GM03348 (cell line): ENCODE measurements at places on chromosomes 6 and 20.

DNA sequence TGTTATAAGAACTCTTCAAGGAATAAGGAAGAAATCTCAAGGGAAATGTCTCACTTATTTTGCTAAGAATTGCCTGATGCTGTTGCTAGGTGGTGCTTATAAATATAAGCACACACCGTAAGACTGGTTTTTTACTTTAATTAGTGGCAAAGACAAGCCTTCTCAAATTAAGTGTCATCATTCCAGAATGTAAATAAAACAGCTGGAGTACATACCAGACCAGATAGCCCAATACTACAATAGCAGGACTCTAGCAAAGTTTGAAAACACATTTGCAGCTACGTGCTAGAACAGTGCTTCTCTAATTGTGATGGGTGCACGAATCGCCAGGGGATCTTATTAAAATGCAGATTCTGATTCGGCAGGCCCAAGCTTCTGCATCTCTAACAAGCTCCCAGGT, 6.8 kb downstream of the CNKSR3 start:
- DNase-seq: no peak

- no peak for DNase-seq
Measured at GRCh38 chr6:30446259-30446658, 43.0 kb upstream of the HLA-E start.

GRCh38 chr20:41386502-41387427, 20.1 kb upstream of the EMILIN3 start:
- DNase-seq: peak; percentile 79

- DNase-seq: peak; percentile 39
Measured at GRCh38 chr6:6856538-6857523, 250.9 kb upstream of the RREB1 start.

GRCh38 chr20:10131732-10132345, 86.8 kb upstream of the SNAP25 start:
- DNase-seq: no peak

GRCh38 chr6:43088654-43089056, 12.5 kb downstream of the PTK7 start:
- no peak for DNase-seq

GRCh38 chr6:105310371-105310770, 92.5 kb downstream of the PREP start:
- DNase-seq: no peak

DNA sequence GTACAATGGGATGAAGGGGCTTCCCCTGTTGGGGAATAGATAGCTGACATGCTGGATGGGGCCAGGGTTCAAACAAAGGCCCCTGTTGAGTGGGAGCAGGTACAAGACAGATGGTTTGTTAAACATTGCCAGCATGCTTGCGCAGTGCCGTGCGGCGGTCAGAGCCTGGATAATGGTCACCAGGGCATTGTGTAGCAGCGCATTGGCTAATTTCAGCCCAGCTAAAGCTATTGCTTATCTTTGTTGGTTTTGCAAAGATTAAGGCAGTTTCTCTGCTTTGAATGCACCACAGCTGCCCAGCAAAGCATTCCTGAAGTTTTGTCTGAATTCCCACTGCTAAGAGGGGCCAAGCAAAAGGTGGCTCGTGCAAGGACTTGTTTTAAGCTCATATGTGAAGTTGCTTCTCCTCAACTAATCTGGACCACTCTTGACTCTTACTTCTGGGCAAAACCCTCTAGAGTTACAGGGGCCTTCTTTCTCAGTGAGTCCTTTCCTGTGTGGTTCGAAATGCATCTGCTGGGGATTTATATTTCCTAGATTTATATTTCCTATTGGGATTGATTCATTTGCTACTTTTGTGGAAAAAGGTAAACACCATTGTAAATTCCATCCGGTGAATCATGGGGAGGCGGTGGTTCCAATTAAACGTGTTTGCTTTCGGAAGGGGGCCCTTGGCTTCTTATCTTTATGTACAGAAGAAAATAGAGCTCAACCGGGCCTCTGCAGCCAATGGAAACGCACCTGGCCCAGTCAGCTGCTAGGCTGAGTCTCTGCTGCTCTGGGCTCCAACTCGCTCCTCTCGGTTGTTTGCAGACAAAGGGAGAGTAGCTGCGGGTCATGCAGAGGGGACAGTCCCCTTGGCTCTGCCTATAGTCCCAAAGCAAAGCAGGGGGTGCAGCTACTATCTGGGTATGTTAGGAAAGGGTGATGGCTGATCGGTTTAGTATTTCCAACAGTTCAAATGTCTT, 72.1 kb downstream of the FOXA2 start:
- no peak for DNase-seq
